Jurkat, Clone E6-1 (cell line): ENCODE measurements at places on chromosomes 12 and 14.

DNA sequence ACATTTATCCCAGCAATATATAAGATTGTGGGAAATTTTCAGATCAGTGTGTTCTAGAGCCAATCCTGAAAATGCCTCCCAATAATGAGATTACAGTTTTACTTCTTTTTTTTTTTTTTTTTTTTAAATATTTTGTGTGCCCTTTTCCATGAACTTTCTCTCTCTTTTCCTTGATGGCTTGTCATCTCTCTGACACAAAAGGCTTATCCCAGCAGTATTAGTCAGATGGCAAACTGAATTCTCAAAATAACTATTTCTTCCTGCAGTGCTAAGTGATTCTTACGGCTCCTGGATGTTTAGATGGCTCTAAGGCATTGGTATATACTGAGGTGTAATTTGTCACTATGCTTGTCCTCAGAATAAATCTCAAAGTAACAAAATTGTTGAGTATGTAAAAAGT is 86.7 kb downstream of the LRP6 start:
- DNase-seq, result no peak

- DNase-seq, result no peak
Observed at GRCh38 chr14:99530407-99531155, 49.4 kb downstream of the CCNK start.

DNA sequence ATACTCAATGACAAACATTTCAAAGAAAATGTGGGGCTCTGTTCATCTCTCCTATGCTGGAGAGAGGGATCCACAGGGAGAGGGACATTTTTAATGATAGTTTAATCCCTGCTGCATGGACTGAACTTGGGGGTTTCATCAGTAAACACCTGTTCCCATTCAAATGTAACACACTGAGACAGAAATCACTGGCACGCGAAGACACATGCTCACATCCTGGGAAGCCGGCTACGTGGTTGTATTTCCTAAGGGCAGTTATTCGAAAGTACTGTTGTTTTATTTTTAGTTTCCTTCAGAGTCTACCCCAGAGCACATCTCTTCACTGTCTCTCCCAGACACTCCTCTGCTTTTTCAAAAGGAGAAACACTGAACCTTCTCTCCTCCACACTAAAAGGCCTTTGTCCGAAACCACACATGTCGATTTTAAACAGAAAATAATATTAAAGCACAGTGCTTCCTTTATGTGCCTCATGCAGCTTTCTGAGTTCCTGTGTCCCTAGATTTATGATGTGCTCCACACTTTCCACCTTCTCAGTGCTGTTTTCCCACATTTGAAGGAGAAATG is 52.8 kb downstream of the PTHLH start:
- DNase-seq, result no peak

DNA sequence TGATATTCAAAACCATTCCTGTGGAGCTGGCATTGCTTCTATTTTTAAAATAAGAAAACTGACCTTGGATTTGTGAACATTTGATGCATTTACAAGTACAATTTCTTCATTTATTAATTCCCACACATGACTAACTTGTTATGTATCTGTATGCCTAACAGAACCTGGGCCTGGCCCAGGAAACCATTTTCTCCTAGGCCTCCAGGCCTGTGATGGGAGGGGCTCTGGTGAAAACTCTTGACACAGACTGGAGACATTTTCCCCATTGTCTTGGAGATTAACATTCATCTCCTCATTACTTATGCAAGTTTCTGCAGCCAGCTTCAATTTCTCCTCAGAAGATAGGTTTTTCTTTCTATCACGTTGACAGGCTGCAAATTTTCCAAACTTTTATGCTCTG is 42.0 kb downstream of the GLIPR1L2 start:
- no peak for DNase-seq

DNA sequence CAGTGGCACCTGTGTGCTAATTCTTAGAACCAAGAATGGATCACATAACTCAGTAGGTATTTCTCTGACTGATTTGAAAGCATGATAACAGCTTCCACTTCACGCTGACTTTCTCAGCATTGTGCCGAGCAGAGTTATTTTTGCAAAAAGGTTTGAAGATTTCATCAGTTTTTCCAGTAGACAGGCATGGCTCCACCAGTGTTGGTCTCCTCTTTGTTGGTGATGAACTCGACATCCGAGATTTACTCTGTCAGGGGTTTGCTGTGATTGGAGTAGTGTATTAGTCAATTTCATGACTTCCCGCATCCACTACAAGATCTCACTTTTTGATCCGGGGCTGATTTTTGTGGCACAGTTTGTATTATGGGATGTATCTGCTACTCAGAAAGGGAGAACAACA is 85.3 kb downstream of the PRKCH start:
- no peak for DNase-seq
